ENCODE measurements at places on chromosomes 12 and 14. TPM values are rescaled to one million over a fixed set of nuclear protein-coding genes. Genes with fewer than 3 reads are reported as not detected.
A peak's percentile ranks its signal among the peaks of the same experiment; 100 is the strongest.

DNA sequence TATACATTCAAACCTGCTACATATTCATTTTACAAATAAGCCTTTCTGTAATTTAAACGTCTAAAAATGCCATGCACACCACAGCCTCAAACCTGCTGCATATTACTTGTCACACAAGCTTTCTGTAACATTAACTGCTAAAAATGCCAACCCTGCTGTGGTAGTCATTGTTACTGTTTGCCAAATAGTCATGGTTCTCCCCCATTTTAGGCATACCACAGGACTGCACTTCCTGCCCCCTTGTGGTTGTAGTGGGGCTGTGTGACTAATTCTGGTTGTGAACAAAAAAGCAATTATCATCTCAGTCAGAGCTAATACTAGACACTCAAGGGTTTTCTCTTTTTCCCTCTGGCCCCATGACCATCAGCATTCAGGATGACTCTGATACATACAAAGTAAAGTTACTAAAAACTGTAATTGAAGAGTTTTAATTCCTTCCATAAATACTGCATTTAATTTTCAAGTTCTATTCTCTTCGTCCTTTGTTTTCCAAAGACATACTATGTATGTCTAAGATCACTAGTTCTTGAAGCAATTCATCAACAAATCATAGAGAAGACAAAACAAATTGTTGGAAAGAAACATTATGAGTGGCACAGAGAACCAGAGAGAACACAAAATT lies 5.7 kb upstream of the SLC35F4 start:
- DNase-seq = peak; percentile 47

DNA sequence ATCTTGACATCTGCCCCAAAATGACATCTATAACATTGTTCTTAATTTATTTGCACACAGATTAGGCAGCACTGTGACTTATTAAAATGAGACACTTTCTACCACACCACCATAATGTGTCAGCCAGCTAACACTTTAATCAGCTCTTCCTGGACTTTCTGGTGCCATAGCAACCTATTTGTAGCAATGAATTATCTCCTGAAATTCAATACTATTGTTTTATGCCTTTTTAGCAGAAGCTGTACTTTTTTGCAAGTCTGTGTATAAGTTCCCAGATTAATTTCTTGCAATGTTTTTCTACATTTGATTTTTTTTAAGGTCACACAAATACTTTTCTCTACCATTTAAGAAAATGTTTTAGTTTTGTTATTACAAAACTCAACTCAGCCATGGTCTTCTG lies 72.8 kb upstream of the SAV1 start:
- no peak for DNase-seq

- no peak for DNase-seq
Observed at GRCh38 chr12:119341020-119341419, 6.5 kb downstream of the CCDC60 start.

DNA sequence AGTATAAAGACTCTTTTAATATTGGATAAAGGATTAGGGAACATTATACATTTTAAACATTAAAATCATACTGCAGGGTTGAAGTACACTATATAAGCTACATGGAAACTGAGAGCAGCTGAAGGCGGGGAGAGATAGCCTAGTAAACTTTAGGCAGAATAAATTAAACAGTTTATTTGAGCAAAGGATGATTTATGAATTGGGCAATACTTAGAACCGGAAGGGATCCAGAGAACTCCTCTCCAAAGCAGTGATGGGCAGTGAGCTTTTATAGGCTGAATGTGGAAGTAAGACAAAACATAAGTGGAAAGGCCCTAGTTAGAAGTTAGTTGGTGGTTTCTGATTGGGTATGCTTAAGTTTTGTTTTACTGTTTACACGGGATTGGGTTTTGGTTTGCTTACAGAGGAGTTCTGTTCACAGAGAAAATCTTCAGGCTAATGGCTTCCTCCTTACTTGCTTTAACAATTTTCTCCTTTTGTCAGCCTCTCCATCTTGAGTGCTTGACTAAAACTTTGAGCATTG lies 18.9 kb downstream of the LEMD3 start:
- DNase-seq = no peak

GRCh38 chr14:61668282-61668681 lies 27.0 kb upstream of the HIF1A start:
- peak; percentile 50 for DNase-seq

DNA sequence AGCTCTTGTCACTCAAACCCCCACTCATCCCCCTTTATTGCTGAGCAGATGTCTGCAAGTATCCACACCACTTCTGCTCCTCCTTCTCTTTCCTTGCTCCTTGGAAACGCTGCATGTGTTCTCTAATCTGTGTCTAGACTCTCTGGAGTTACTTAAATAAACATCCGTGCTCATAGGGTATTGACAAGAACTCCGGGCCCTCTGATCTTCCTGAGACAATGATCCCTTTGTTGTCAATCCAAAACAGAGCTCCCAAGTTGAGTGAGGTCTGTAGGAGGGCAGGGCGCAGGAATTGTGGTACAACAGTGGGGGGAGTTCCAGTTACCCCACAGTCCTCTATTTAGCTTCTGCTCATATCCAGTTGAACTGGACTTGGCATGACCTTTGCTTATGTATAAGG lies 489.0 kb downstream of the SNAPC1 start:
- DNase-seq = no peak

- no peak for DNase-seq
Observed at GRCh38 chr12:38711054-38711453, 194.3 kb downstream of the CPNE8 start.

DNA sequence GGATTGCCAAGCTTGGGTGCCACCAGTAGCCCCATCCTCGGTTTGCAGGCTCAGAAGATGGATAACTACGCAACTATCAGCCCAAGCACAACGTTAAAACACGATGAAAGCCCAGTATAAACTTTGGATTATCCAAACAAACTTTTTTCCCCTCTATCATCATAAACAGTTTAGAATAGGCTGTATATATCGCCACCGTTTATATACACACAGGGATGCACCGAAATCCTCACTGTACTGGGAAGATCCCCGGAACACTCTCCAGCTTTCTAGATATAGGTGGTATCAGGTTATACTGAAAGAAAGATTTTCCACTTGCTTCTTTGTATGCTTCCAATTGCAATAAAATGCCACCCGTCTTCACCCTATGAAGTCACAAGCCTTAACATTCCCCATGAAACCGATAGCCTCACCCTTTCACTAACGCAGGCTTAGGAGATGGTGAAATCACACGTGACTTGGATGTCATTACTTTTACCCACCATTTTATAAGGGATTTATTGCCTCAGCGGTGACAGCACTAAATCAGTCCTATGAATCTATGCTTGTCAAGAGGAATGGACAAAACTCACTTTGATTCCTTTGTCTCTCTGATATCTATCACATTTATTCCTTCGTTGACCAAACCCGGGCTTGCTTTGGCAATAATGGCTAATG lies 207.6 kb upstream of the FOXN3 start:
- no peak for DNase-seq

DNA sequence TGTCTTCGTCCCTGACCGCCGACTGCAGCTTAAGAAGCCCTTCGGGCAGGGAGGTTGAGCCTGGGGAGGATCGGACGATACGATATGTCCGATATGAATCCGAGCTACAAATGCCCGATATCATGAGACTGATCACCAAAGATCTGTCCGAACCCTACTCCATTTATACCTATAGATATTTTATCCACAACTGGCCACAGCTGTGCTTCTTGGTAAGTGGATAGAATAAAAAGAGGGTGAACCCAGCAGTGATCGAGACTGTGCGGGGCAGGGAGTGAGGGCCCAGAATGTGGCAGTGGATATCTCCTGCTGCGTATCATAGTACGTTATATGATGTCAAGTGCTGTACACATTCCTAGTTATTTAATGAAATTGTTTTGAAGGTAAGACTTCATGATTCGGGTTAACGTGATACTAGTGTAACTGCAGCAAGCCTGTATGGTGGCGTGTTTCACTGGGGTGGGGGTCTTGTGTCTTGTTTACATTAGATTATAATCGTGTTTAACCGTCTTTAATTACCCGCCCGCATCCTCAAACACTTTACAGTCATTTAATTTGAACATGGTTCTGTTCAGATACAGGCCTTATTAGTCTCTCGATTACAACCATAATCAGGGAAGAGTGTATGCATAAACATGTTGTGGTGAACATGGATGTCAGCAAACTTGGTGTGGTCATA lies 1.3 kb downstream of the NAA30 start:
- DNase-seq = no peak

- DNase-seq = peak; percentile 8
Observed at GRCh38 chr12:121334513-121335343, 17.5 kb downstream of the ANAPC5 start.

DNA sequence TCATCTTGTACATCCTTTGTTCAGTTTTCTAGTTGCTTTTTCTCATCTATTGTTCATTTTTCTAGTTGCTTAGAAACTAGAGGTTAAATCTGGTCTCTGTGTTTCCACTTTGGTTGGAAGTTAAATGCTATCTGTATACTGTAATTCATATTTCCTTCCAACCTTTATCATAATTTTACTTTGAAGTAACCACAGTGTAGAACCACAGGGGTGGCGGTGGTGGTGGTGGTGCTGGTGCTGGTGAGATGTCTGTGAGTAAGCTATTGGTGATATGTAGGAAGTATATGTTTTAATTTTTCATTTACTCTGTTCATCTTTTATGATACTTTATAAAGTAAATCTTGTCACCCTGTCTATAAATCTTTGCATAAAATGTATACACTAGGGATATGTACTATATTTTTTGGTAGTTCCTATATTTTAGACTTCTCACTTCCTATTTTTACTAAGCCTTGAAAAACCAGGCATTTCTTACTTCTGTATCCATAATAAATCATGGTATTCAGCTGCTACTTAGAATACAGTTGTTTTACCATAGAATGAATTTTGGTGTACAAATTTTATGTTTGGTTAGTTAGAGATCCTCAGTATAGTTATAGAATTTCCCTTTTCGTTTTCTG lies 31.9 kb downstream of the CCDC91 start:
- DNase-seq = peak; percentile 87

DNA sequence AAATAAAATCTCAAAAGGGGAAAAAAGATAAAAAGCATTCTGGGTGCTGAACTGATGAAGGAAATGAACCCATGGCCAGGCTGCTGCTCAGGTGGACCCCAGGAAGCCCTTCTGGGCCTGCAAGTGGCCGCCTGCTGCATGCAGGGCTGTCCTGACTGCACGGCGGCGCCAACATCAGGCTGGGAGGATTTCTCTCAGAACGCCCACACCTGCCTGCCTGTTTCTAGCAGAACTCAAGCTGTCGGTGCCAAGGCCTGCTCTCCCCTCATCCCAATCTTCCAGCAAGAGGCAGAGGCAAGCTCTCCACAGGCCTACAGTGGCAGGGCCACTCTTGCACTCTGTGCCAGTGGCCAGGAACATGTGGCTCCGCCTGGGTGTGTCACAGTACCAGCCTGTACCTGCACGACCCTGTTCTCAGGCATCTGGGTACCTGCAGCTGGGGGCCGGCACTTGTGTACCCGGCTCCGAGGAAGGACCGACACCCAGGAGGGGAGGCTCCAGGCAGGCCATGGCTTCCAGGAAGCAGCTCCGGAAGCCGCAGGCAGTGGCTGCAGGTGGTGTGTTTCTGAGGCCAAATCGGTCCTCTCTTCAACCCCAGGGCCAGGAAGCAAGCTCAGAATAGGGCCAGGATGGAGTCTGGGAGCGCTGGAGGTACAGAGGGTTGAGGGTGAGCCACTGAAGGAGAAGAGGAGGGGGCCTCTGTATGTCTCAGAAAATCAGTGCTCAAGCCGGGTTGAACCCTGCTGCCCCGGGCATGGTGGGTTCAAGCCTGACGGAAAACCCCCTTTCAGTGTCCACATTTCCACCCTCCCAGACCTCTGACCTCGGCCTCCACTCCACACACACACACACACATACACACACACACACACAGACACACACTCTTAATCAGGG lies 2.5 kb upstream of the INF2 start:
- DNase-seq = peak; percentile 44

- DNase-seq = no peak
Observed at GRCh38 chr14:89394972-89395371, 22.1 kb downstream of the FOXN3 start.

DNA sequence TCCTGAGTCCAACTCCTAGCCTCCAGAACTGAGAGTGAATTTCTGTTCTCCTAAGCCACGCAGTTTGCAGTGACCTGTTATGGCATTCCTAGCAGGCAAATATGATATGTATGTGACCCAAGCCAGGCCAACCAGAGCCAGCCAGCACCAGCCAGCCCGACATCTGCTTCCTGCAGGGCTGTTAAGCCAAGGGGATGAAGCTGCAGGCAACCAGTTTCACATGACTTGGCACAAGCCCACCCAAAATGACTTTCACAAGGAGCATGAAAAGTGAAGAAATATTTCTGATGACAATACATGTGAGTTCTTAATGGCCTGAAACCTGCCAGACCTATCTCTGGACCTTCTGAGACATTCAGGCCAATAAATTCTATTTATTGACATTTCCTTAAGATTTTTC lies 68.1 kb downstream of the ITPK1 start:
- DNase-seq = no peak

- DNase-seq = no peak
Observed at GRCh38 chr12:120228041-120228290, 27.1 kb upstream of the RPLP0 start.

DNA sequence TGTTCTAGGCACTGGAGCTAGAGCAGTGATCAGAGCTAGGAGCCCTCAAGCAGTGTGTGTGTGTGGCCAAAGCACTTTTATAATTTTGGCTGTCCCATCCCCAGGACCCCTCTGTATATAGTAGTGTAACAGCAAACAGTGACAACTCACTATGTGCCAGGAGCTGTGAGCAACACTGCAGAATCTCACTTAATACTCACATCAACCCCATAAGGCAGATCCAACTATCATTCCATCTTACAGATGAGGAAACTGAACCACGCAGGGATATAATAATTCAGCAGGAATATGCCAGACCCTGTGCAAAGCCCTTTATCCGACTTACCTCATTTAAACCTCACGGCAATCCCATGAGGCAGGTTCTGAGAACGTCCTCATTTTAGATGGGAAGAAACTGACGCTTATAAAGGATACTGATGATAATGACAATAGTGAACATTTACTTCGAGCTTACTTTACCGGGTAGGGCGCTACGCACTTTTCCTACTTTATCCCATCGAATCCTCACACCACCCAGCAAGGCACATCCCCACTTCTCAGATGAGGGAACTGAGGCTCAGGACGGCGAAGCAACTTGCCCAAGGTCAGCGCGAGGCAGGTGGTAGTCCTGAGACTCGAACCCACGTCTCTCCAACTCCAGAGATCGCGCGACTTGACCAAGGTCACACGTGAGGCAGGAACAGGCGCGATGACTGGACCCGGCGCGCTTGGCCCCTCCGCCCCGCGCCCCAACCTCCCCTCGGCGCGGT lies 687 bp downstream of the RAB35 start:
- peak; percentile 63 for DNase-seq

DNA sequence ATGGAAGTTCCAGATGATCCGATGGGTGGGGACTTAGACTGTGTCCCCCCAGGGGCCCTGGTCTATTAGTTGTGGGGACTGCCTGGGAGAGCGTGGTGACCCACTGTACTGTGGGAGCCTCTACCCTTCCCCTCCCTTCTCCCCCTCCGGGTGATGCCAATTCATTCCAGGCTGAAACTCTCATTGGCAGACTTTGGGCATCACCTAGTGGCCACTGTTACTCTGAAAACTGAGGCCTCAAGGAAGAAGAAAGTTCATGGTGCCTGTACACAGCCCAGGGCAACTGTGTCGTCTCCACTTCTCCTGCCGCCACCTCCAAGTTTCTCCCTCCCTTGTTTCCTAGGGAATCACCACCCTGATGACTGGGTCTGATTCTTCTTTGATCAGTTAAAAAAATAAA lies 173.6 kb upstream of the ALG10B start:
- DNase-seq = no peak

- no peak for DNase-seq
Observed at GRCh38 chr12:77782034-77782433, 48.7 kb upstream of the NAV3 start.

The SPX gene
- not detected for total RNA-seq

The CYP27B1 gene
- 7.6 TPM for total RNA-seq

The TXNDC16 gene
- 6.8 TPM for total RNA-seq

The CLEC1A gene
- not detected for total RNA-seq

The ACRBP gene
- total RNA-seq = 2.0 TPM

The EMP1 gene
- total RNA-seq = 3.1 TPM
